CD8-positive, alpha-beta T cell (primary cell): ENCODE measurements at places on chromosomes 3 and 15.

DNA sequence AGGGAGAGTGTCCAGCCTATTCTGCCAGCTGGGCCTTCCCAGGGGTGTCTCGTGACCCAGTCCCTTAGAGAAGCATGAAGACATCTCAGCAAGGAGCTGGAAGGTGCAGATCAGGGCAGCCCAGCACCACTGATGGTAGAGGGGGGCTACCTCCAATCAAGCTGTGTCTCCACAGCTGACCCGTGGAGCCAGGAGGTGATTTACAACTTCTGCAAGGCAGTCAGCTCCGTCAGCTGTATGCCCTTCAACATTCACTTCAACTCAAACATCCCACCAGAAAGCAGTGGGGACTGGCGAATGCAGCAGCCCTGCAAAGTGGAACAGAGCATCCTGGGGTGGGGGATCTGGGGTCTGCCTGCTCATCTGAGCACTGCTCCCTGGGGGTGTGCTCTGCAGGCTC, 32.6 kb upstream of the FRG2C start:
- no peak for DNase-seq

DNA sequence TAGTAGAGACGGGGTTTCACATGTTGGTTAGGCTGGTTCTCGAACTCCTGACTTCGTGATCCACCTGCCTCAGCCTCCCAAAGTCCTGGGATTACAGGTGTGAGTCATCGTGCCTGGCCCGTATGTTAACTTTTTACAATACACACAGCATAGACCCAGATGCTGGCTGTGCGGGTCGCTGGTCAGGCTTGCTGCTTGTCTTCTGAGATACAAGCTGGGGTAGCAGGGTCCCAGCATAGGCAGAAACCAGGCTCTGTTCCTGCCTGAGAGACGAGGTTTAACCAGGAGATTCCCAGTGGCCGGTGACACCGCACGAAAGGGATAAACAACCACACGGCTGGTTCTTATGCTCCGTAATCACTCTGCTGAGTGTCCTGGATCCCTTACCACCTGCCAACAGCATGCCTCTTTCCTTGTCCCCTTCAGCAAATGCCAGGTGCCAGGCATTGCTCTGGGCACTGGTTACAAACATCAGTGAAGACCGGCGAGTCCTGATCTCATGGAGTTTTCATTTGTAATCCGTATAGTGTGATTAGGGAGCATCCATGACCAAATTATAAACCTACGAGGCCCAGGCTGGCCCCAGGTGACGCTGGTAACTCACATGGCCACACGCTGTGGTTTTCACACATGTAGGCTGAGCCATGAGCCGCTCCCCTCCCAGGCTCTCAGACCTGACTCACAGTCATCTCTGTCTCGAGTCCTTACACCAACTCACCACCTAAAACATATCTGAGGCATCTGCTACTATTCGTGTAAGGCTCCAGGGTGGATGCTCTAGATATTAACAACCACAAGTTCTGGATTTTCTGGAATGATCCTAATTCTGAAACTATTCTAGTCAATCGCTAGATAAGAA, 125.7 kb downstream of the PDZRN3 start:
- no peak for DNase-seq

DNA sequence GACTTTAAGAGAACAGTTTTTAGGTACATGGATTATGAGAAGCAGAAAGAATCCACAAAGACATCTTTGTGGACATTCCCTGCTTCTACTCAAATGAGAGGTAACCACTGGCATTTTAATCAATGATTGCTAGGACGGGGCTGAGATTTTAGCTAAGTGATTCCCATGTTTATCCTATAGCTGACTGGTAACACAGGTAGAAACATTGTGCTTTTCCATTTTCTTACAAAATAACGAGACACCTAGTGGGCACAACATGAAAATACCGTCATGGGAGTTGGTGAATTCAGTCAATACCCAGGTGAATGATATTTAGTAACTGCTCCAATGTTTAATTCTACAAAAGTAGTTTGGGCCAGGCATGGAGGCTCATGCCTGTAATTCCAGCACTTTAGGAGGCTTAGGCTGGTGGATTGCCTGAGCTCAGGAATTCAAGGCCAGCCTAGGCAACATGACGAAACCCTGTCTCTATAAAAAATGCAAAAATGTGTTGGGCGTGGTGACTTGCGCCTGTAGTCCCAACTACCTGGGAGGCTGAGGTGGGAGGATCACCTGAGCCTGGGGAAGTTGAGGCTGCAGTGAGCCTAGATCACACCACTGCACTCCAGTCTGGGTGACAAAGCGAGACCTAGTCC, 37.2 kb upstream of the DENND4A start:
- DNase-seq: peak; percentile 78

GRCh38 chr15:66014635-66015182, 145.4 kb downstream of the RAB11A start:
- DNase-seq: no peak

DNA sequence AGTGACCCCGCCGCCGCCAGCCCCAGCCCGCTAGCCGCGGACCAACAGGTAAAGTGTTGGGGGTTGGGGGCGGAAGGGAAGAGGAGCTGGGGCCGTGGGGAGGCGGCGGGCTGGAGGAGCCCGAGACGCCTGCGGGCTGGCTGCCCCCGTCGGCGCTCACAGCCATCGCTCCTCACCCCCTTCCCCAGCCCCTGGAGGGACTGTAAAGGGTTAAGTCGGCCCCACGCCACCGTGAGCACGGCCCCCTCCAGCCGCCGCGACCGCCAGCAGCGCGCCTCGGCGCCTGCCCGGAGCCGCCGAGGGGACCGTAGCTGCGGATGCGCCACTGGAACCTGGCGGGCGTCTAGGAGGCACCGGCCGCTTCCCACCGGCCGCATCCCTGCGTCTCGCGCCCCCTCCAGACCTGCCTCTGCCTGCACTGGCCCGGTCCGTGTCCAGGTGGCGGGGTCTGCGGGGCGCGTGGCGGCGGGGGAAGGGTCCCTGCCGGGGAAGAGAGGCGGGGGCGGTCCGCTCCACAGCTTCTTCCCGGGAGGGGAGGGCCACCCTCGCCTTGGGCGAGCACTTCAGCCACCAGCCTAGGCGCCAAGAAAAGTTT, 522 bp downstream of the MED12L start:
- no peak for DNase-seq

- no peak for DNase-seq
These were observed 95.8 kb upstream of the CACNA2D3 start for GRCh38 chr3:54026543-54026942.
